CD4-positive, alpha-beta T cell treated with Interleukin-12 subunit alpha and Interleukin-12 subunit beta, for 1 hour (primary cell): ENCODE measurements at places on chromosomes 12 and 14.
A peak's percentile ranks its signal among the peaks of the same experiment; 100 is the strongest.

GRCh38 chr12:23217158-23217557 is 592.2 kb downstream of the ETNK1 start:
- no peak for DNase-seq

- no peak for DNase-seq
These were observed 90.9 kb upstream of the MDM1 start for GRCh38 chr12:68422956-68423574.

- peak; percentile 40 for DNase-seq
These were observed 35.4 kb upstream of the TMEM179 start for GRCh38 chr14:104639885-104640548.

- no peak for DNase-seq
These were observed 307.8 kb downstream of the BCL11B start for GRCh38 chr14:98964171-98964570.

DNA sequence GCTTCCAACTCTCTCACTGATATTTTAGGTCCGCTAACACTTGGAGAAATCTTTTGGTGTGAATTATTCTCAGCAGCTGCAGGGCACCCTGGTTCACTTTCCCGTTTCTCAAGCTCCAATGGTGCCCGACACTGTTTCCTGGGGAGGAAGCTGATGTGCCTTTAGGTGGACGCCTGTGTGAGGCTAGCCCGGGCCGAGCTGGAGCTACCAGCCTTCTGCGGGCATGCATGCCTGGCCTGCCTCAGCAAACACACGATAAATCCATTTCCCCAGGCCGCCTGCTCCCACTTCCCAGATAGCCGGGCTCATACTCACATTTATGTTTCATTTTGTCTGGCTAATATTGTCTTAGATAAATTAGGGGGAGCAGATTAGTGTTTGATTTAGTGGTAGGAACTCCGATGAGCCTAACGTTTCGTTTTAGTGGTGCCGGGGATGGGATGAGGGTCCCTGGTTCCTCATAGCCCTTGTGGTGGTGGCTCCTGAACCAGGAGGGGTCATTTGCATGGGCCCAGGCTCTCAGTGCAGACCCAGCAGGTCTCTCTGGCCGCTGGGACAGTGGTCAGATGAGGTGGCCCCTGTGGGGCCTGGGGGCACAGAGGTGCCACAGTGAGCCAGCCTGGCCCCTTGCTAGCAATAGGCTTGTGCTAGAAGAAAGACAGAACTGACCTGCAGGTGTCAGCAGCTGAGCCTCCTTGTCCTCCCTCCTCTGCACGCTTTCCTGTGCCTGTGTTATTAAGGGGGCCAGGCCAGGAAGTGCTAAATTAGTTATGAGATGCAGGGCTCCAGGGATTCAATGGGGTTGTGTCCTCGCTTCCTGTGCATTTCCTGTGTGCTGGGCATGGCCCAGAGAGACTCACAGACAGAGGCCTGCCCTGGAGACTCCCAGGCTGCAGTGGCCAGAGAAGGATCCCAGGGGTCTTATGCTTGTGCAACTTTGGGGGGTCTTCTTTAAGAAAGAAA is 88.3 kb downstream of the KIF26A start:
- DNase-seq = no peak

GRCh38 chr14:62179367-62180018 is 417.3 kb downstream of the SNAPC1 start:
- DNase-seq = peak; percentile 14

DNA sequence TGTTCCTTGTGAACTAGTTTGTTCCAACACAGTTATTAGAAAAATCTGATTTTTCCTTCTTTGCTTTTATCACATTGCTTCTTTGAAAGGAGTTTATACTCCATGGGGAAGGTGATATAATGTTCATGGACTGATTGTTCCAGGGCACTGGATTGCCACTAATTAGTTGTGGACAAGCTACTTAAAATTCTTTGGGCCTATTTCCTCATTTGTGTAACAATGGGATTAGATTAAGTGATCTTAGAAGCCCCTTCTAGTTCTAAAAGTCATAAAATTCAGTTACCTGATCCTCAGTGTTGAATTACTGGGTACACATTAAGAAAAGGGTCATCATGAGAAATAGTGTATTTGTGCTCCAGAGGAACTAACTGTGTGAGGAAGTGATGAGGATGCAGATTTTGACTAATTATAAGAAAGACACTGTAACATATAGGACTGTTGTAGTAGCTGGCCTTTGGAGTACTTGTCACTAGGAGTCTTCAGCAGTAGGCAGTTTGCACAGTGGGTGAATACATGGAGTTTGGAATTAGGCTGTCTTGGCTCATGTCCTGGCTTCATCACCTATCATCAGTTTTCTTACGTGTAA is 82.2 kb downstream of the MIA2 start:
- DNase-seq = no peak

DNA sequence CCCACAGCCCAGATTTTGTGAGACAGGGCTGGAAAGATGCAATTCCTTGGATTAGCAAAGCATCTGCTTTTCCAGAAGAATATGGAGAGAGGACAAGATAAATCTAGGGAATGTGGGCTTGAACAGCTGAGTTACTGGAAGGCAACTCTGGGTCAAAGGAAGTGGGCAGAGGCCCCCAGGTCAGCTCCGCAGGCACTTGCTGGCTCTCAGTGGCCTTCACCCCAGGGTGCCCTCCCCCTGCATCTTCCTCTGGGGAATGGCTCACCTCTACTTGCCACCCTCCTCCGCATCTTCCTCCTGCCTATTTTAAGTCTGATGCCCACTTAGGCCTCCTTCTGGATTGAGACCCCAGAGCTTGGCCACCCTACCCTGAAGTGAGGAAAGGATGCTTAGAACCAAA is 10.5 kb upstream of the PNMA1 start:
- no peak for DNase-seq

- no peak for DNase-seq
These were observed 25.9 kb downstream of the MMP17 start for GRCh38 chr12:131853832-131854797.

- no peak for DNase-seq
These were observed 120.4 kb upstream of the LRIG3 start for GRCh38 chr12:59040656-59041055.

DNA sequence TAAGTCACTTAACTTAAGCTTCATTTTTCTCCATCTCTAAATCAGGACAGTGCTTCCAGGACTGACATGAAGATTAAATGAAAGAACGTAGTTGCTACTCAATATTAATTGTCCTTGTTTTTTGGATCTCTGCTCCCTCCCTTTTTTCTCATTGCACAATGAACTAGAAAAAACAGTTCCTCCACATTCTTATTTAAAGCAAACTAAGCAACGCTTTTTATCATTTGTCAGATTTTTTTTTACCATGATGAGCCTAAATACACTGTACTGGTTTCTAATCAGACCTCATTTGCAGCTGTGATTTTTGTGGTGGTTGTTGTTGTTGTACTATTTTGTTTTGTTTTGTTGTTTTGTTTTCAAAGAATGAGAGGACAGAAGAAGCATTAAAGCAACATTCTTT is 23.2 kb upstream of the PARP11 start:
- no peak for DNase-seq

GRCh38 chr12:53990311-53991076 is 5.5 kb downstream of the HOXC10 start:
- DNase-seq = no peak
